Activated CD4-positive, alpha-beta T cell treated with anti-CD3 and anti-CD28 coated beads, Interleukin-2, amount 50 U/mL, for 48 hours (primary cell): ENCODE measurements at places on chromosomes 5 and 9.

DNA sequence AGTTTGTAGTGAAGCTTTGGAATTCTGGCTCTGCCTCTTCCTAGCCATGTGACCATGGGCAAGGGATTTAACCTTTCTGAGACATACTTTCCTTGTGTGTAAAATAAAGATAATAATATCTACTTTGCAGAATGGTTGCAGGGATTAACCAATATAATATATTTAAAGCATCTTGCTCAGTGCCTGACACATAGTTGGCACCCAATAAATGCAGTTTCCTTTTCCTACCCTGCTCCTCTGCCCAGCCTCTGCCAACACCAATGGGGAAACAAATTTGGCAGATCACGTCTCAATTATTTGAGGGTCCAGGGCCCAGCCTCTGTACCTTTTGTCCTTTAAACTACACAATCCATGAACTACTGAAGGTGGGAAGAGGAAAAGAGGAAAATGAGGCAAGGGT lies 91.1 kb downstream of the NRG2 start:
- DNase-seq = no peak

GRCh38 chr5:17317473-17317872 lies 100.0 kb downstream of the BASP1 start:
- DNase-seq = no peak

DNA sequence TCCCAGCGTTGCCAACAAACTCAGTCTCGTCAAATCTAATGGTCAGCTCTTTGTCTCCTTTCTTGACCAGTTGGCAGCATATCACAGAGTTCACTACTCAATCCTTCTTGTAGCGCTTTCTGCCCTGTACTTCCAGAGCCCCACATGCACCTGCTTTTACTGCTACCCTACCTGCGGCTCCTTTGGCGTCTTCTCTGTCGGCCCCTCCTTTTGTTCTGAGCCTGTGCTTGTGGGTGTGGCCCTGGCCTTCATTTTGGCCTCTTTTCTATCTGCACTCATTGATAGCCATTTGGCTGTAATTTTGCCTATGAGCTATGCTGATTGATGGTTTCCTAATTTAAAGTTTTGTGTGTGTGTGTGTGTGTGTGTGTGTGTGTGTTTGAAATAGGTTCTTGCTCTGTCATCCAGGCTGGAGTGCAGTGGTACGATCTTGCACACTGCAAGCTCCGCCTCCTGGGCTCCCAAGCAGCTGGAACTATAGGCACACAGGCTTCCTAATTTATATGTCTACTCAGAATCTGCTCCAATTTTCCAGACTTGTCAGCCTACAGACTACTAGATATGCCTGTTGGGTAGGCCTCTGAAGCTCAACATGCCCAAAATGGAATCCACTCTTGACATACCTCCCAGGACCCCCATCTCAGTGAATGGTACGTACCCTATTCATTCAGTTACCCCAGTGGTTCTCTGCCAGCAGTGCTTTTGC lies 32.3 kb downstream of the ARPC5L start:
- no peak for DNase-seq

DNA sequence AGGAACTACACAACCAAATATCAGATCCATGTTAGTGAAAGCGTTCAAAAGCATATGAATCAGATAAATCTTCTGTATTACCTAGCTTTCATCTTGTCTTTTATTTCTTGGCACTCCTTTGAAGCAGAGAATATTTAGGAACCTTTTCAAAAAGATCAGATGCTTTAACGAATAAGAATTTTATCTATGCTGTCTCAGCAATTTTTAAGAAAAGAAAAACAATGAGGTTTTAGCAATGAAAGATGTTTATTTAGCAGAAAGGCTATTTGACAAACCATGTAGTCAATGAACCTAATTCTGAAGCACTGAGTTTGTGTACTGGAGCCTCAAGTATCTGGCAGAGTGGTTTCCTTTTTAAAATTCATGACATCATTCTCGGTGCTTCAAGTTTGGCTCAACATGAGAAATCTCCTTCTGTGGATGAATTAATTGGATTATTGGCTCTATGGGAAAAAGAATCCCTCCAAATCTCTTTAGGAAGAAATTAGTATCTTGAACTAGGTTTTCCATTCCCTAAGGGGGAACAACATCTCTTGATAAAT lies 534.7 kb downstream of the CAAP1 start:
- no peak for DNase-seq

GRCh38 chr9:128254362-128254761 lies 21.4 kb downstream of the GOLGA2 start:
- DNase-seq = no peak

DNA sequence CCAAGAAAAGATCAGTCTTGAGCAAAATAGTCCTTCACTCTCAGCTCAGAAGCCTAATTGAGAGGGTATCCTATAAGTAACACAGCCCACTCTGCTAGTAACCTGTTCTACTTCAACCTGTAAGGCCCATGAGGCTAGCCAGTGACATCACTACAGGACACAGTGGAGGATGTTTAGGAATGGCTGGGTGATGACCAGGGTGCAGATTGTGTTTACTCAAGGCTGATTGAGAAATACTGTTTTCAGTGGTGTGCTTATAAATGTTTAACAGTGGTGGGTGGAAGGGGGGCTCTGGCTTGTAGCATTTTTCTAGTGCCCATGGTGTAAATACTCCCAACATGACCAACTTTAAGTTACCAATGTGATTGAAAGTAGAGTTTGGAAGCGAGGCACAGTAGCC lies 159.8 kb upstream of the CCDC152 start:
- no peak for DNase-seq

GRCh38 chr5:98424681-98425450 lies 348.6 kb upstream of the RGMB start:
- DNase-seq = no peak

- DNase-seq = no peak
Measured at GRCh38 chr9:95979446-95979845, 104.0 kb downstream of the ERCC6L2 start.

GRCh38 chr5:1211701-1212100 lies 10.3 kb downstream of the SLC6A19 start:
- DNase-seq = no peak

- DNase-seq = no peak
Measured at GRCh38 chr5:61245936-61246335, 83.7 kb upstream of the SMIM15 start.

DNA sequence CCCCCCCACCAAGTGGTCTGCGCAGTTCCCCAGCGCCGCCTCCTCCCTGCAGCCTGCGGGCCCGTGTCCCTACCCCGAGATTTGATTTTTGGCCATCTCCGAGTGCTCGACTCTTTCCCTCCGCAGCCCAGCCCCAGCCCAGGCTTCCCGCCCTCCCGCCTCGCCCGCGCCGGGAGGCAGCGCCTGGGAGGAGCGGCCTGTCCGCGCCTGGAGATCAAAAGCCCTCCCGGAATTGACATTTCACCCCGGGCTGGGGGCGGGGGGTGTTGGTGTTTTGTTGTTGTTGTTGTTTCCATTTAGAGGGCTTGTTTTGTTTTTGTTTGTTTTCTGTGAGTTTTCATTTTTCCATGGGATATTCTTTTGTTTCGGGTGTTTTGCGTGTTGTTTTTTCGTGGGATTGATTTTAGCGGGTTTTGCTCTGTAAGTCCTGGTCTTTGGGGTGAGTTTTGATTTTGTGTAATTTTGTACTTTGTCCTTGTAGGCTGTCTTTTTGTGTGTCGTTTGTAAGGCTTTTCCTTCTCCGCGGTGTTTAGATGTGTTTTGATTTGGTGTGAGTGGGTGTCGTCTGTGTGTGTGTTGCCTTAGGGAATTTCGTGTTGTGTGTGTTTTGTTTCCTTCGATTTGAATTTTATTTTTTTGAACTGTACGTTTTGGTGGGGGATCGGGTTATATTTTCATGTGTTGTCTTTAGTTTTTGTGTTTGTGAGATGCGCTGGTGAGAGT lies 1.7 kb upstream of the PAX5 start:
- no peak for DNase-seq

DNA sequence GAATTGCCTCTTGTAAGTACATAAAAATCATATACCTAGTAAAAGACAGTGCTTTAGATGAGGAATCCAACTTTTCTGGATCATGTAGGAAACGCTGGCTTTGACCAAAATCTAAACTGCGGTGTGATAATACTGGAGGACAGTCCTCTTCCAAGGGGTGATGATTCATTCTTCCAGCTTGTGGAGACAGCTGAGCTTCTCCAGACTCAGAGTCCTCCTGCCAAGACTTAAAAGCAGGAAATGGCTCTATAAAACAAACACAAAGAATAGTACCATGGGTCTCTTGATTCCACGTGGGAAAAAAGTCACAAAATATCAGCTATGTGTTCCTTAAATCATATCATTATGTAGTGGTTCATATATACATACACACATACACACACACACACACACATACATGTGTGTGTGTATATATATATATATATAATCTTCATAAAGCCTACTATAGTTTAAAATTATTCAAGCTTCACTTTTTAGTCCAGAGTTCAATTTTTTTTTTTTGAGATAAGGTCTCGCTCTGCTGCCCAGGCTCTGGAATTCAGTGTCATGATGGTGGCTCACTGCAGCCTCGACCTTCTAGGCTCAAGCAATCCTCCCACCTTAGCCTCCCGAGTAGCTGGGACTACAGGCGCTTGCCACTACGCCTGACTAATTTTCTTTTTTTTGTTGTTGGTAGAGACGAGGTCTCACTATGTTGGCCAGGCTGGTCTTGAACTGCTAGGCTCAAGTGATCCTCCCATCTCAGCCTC lies 65.0 kb downstream of the PKD2L2 start:
- no peak for DNase-seq

GRCh38 chr5:48192-48591 lies 43.8 kb upstream of the PLEKHG4B start:
- no peak for DNase-seq

- no peak for DNase-seq
Measured at GRCh38 chr9:36839131-36839885, 194.8 kb downstream of the PAX5 start.

GRCh38 chr5:57540823-57541222 lies 58.2 kb upstream of the ACTBL2 start:
- DNase-seq = no peak

GRCh38 chr5:62778316-62779009 lies 199.8 kb downstream of the LRRC70 start:
- no peak for DNase-seq

DNA sequence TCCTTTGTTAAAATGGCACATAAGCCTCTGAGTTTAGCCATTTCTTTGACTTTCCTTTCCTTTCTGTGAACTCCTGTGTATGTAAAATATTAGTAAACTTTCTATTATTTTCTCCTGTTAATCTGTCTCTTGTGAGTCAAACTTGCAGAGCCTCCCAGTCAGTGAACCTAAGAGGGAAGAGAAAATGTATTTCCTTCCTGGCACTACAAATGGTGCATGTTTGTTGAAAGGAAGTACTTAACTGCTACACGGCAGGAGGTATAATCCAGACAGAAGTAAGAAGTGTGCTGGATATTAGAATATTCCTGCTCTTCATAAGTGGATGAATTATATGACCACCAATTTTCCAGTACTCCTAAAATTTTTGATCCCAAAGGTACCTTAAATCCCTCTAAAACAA lies 23.0 kb downstream of the CTSL start:
- no peak for DNase-seq

DNA sequence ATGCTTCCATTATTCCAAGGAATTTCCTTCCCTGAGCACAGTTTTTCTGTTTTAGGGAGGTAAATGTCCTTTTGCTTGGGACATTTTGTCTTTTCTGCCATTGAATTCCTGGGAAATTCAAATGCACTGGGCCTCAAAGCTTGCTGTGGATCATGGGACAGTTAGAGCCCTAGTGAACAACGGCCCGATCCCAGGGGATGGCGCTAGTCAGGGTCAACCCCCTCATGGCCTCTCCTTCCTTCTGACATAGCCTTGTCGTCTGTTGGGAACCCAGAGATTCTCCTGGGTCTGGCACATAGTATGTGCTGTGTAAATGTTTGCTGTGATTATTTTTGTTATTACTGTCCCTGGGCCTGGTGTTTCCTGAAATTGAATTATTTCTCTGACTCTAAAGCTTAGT lies 30.7 kb upstream of the COL15A1 start:
- no peak for DNase-seq

GRCh38 chr9:131276891-131277286 lies 579 bp upstream of the FAM78A start:
- peak; percentile 43 for DNase-seq

DNA sequence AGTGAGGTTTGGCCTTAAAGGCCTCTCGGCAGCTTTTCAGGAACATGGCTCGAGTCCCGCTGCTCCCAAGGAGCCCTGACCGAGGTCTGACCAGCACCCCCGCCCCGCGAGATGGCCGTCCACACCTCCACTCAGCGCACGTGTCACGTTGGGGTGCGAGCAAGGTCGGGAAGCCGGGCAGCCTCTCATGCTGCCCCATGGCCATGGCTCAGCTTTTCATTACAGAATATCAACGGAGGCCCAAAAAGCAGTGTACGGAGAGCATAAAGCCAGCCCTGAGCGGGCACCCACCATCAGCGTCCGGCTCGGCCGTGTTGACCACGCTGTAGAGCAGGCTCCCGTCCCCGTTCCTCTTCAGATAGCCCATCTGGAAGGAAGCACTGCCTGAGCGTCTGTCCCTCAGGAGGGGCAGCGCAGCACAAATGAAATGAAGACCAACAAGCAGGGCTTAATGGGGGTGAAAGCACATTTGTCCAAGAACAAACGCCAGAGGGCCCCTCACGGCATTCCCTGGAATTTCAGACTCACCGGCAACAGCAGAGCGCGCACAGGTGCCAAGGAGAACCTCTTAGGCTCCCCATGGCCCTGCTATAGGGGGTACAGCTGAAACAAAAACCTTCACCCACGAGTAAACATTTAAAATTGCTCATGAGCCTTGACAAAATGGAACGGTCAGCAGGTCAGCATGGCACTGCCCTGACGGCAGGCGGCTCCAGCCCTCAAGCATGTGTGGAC lies 11.6 kb downstream of the BRD9 start:
- DNase-seq = no peak

DNA sequence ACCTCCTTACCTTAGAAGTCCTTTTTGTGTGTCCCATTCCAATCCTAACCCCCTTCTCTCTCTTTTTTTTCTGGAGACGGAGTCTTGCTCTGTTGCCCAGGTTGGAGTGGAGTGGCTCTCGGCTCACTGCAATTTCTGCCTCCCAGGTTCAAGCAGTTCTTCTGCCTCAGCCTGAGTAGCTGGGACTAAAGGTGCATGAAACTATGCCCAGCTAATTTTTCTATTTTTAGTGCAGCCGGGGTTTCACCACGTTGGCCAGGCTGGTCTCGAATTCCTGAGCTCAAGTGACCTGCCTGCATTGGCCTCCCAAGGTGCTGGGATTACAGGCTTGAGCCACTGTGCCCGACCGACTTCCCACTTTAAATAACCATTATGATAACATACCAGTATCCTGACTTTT lies 17.5 kb downstream of the TMEM38B start:
- DNase-seq = no peak

DNA sequence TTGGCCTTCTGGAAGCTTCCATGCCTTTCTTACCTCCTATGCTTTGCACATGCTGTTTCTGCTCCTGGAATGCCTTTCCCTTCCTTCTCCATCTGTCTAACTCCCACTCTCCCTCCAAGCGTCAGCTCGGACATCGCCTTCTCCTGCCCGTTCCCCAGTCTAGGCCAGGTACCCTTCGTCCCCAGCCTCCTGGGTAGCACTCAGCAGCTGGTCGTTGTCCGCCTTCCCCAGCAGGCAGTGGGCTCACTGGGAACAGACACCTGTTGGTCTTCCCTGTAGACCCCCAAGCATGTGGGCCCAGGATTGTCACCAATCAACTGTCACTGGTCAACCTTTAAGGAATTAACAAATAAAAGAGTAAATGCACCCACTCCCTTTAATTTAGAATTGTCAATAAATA lies 202.2 kb downstream of the RGS3 start:
- no peak for DNase-seq
